ENCODE measurements at places on chromosomes 11 and 22.

- no peak for DNase-seq
Observed at GRCh38 chr11:117862753-117863152, 13.7 kb downstream of the FXYD6 start.

DNA sequence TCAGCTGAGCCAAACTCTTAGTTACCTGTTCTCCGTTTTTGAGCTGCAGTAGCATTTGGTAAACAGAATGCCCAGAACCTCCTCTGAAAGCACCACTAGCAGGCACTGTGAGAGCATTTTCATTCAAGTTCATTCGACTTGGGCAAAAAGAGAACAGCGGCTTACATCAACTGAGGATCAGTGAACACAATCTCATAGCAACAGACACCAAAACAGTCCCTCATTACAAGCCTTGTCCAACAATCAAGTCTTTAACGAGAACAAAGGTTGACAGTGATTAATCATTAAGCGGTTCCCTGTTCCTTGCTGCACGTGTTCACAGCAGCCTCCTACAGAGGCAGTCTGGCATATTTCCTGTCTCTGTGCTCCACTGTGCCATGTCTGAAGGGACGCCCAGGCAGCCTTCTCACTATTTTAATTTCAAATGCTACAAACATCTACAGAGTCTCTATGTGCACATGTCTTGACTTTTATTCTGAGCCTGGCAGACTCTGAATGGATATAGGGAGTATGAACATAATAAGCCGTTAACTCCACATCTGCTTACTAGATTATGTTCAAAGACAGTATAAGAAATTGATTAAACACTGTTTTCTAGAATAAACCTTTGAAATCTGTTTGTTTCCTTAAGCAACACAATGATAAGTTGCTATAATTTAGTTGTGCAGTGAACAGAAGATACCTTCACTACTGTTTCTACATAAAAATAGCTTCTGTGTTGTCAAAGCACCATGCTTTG is 88.3 kb upstream of the MTMR2 start:
- peak; percentile 57 for DNase-seq

- no peak for DNase-seq
Observed at GRCh38 chr11:44178381-44178780, 82.9 kb downstream of the EXT2 start.

- no peak for DNase-seq
Observed at GRCh38 chr11:69411257-69411924, 70.1 kb upstream of the LINC01488 start.

- DNase-seq: no peak
Observed at GRCh38 chr11:120188811-120189455, 21.9 kb upstream of the OAF start.

- DNase-seq: no peak
Observed at GRCh38 chr11:78112582-78113275, 26.7 kb downstream of the ALG8 start.

- DNase-seq: no peak
Observed at GRCh38 chr11:116507849-116508695, 264.7 kb downstream of the BUD13 start.

DNA sequence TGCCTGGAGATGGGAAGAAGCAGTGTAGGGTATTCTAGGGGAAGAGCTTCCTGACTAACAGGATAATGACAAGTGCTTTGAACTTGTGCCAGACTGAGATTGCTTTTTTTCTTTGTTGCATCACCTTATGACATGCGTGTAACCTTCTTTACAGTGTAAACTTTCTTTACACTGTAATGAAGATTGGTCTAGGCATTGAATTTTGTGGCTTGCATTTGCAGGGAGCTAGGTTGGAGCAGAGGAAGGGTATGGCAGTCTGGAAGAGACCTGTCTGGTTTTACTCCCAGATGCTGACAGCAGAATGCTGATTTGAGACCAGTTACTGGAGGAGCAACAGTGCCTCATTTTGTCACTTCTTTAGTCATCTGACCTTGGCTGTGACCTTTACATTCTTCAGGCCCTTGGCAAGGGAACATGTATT is 5.6 kb downstream of the DDB2 start:
- no peak for DNase-seq

DNA sequence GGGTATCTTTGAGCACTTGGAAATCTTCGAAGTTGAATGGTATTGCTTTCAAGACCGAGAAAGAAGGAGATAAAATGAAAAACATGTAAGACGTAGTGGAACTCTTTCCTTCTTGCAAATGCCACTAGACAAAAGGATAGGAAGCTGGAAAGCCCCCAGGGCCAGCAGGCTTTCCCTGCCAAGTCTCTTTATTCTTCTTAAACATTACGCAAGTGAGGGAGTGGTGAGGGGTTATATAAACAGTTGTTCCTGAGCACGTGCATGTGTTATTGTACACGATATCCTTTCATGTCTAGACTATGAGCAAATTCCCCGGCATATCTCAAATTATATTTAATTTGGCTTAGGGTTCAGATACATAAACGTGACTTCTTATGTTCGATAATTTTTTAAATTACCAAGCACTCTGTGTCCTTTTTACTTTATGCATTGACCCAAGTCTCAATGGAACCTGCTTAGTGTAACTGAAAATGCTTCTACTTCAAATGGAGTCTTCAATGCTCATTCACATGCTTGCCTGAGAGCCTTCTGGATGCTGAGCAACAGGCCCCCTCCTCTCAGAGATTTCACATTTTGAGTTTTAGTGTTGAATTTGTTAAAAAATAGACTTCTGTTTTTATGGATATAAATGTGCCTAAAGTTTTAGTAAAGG is 59.0 kb downstream of the PPP2R1B start:
- no peak for DNase-seq

- no peak for DNase-seq
Observed at GRCh38 chr11:64032050-64032449, 3.7 kb upstream of the FLRT1 start.

DNA sequence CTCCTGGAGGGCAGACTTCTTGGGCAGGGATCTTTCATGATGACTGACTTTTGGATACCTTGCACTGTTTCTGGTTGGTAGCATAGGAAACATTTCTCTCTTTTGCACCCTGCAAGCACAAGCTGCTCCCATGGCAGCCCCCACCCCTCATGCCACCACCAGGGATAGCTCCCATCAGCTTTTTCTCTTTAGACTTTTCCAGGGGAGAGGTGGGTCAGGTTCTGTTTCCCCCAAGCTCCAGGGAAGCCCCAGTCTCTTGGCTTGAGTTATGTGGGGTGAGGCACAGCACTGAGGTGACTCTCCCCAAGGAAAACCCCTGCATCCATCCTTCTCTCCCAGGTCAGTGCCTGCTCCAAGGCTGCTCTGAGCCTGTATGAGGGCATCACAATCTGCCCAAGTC is 22.5 kb downstream of the LRRC32 start:
- no peak for DNase-seq

- no peak for DNase-seq
Observed at GRCh38 chr22:49244466-49245420, 582.9 kb downstream of the BRD1 start.

DNA sequence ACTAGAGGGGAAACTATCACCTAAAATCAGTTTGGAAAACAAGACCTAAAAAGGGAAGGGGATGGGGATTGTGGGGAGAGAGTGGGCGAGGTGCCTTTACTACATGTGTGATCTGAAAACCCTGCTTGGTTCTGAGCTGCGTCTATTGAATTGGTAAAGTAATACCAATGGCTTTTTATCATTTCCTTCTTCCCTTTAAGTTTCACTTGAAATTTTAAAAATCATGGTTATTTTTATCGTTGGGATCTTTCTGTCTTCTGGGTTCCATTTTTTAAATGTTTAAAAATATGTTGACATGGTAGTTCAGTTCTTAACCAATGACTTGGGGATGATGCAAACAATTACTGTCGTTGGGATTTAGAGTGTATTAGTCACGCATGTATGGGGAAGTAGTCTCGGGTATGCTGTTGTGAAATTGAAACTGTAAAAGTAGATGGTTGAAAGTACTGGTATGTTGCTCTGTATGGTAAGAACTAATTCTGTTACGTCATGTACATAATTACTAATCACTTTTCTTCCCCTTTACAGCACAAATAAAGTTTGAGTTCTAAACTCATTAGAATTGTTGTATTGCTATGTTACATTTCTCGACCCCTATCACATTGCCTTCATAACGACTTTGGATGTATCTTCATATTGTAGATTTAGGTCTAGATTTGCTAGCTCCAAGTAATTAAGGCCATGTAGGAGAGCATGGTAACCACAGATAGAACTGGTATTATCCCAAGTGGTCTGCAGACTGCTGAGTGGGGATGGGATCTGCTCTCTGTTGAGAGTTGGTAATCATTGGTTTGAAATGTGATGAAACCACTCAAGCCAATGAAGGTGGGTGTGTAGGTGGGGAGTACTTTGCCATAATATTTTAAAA is 3.6 kb downstream of the NEAT1 start:
- peak; percentile 96 for DNase-seq

DNA sequence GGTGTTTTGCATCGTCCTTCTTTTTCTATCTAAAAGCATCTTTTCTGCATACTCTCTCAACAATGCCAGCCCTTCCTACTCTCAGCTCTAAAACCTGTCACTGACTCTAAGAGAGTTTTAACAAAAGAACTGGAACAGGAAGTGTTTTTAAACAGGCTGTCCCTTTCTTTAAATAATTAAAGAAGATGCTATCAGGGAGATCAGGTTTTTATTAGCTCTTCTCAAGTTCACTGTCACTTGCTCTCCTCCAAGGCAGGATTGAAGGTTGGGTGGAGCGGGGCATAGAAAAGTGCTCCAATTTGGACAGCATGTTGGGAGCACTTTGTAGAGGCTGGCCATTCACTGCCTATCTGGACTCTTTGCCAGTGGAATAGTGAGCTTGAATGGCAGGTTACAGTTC is 56.4 kb upstream of the BARX2 start:
- no peak for DNase-seq

GRCh38 chr11:132052904-132053303 is 682.5 kb downstream of the NTM start:
- no peak for DNase-seq

DNA sequence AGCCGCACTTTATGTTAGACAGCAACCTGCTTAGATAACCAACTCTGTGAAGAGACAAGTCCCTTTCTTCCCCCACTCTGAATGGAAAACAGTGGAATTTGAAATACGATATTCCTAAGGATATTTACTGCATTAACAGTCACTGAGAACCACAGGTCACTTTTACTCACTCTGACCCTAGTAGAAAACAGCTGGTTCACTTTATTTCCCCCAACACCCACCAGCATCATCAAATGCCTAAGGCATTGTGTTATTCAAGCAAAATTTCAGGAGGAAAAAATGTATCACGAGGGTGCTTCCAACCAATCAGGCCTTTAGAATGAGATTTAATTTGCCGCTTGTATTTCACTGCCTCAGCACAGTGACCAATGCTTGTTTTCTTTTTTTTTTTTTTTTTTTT is 1134.1 kb upstream of the CCDC90B start:
- DNase-seq: no peak

- no peak for DNase-seq
Observed at GRCh38 chr11:92226331-92227229, 2.0 kb downstream of the FAT3 start.

DNA sequence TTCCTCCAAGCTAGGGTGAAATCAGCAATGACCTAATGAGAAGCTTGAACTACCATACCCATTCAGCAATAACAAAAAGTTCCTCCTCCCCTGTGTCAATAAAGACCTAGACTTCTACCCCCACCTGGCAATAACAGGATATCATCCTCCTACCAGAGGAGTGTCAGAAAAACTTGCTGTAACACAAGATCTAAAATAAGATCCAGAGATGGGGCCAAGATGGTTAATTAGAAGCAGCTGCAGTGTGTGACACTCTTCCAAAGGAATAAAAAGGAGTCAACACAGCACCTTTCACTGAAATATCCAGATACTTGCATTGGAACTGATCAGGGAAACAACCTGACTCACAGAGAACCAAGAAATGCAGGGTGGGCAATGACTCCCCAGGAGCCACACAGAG is 84.4 kb upstream of the ARHGAP42 start:
- no peak for DNase-seq

DNA sequence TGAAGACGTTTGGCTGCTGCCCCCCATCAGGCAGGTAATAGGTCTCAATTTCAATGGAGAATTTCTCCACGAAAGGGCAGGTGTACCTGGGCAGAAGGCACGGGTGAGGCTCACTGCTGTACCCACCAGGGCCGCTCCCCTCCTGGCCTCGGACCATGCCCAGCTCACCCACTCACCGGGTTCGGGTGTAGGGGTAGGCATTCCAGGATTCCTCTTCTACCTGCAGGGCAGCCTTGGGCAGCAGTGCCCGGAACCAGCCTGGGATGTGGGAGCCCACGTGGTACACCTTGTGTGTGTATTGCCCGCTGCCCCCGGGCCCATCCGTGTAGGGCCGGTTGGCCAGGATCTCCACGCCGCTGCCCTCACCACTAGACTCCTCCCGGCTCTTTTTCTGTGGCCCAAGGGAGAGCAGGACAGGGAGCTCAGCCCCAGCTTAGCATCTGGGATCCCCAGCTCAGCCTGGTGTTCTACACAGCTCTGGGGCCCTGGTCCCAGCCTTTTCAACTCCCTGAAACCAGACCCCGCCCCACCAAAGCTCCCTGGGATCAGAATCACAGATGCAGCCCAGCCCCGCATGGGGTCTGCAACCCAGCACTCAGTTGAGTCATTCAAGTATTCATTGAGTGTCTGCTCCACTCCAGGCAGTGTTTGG is 2.7 kb downstream of the PITPNM1 start:
- no peak for DNase-seq

- DNase-seq: peak; percentile 16
Observed at GRCh38 chr11:130580372-130580771, 131.9 kb downstream of the ADAMTS15 start.

DNA sequence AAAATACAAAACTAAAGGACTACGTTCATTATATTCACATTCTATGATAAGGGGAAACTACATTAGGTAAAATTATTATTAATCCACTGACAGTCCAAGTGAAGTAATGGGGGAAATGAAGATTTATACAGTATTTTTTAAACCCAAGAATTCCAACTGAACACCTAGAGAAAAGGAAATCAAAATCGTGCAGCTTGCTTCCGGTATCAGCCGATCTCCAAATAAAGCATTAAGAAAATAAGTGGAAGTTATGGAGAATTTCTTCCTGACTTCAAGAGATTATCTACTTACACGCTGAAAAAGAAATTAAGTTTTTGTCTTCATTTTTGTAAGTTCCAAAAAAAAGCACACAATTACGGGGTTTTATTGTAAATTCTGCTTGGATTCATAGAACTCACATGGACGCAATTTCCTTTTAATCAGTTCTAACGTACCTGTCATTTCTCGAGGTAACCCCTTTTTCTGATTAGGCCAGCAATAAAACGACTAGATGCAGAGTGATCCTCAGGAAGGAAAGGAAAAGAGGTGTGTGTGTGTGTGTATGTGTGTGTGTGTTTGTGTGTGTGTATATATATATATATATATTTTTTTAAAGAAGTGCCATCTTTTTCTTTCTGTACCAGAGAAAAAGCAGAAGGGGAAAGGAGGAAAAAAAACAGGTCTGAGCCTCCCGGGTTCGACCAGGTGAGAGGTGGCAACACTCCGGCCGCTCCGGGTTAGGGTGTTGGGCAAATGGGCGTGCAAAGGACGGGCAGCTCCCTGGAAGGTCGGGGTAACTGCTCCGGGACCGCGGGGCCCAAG is 1.1 kb downstream of the ZBTB44 start:
- DNase-seq: peak; percentile 20

DNA sequence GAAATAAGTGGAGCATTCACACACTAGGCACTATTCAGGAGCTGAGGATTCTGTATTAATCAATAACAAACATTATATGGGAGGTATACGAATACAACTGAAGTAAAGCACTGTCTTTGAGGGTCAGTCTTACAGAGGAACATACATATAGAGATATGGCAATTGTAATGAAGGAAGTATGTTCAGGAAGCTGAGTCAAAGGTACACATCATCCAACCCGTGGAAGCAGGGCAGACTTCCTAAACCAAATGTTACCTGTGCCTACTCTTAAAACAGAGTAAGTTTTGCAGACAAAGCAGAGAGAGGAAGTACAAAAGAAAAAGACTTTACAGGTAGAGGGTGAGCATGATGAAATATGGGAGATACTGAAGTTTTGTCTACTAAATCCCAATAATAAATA is 481.2 kb upstream of the ARHGAP42 start:
- no peak for DNase-seq

All from suppressor macrophage treated with lipopolysaccharide for 1 hour (primary cell).